ENCODE measurements at places on chromosomes 1 and 21.

- no peak for DNase-seq
Measured at GRCh38 chr1:172980456-172980855, 70.3 kb downstream of the TNFSF18 start.

DNA sequence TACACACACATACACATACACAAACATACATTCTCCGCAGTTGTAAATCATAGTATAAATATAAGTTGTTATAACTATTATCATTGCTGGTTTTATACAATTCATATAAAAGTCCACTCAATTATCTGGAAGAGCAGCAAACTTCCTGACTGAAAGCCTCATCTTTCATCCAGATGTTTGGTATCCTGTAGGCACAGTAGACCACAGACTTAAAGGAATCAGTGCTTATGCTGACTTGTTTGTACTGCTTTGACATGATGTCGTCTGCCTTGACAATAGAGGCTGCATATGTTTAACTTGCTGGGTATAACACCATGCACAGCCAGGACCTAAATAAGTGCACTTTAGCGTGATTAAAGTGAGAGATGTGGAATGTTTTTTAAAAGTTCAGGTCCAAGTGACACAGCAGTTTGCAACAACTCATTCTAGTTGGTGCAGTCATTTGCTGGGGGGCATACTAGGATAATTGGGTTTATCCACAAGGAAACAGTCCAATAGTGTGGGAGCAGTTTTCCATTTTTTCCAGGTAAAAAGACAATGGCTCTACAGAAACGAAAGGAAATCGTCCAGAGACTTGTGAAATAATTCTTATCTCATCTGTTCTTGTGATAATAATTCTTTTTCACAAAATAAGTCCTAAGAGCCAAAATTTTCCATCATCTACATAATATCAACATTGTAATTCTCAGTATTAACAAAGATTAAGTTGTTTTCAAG, 110.3 kb upstream of the TSPAN2 start:
- no peak for DNase-seq

GRCh38 chr1:241600496-241600901, 39.7 kb downstream of the CHML start:
- no peak for DNase-seq

- peak; percentile 93 for DNase-seq
Measured at GRCh38 chr1:201917362-201918033, 28.8 kb downstream of the SHISA4 start.

DNA sequence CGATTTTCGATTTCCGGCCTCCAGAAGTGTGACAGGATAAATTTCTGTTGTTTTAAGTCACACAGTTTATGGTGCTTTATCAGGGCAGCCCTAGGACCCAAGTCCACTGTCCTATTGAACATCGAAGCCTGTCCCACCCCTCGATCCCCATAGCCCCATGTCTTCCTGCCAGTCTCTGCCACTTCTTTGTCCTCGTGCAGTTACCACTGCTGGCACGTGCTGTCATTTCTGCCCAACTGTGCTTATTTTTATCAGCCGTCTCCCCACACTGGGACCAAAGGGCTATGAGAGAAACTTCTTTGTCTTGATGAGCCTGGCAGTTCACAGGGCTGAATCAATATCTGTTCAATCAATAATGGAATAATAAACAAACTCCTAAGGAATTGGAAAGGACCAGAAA, 146.7 kb downstream of the PSMG1 start:
- DNase-seq = no peak

GRCh38 chr1:65059930-65060538, 88.0 kb upstream of the AK4 start:
- DNase-seq = peak; percentile 40

DNA sequence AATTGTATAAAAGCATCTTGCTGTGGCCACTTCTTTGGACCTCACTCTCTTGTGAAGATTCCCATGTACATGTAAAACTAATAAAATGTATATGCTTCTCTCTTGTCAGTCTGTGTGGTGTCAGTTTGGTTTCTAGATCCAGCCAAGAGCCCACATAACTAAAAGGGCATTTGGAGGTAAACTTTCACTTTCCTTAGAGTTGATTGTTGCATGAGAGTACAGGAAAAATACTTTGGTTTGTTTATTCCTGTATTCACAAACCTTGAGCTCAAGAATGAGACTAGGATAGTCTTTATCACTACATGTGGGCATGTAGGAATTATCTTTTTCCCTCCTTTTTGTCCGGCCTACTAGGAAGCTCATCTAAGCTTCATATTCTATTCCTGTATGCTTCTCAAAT, 50.9 kb downstream of the KCTD3 start:
- no peak for DNase-seq

DNA sequence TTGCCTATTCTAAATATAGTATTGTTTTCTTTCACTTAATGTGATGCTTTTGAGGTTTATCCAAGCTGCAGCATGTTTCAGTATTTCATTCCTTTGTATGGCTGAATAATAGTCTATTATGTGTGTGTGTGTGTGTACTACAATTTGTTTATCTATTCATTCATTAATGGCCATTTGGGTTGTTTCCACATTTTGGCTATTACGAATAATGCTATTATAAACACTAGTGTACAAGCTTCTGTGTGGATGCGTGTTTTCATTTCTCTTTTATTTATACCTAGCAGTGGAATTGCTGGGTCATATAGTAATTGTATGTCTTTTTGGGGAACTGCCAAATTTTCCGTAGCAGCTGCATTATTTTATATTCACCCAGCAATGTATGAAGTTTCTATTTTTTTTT, 15.0 kb upstream of the THEM5 start:
- DNase-seq = no peak

GRCh38 chr1:42924851-42925760, 33.6 kb downstream of the SLC2A1 start:
- no peak for DNase-seq

DNA sequence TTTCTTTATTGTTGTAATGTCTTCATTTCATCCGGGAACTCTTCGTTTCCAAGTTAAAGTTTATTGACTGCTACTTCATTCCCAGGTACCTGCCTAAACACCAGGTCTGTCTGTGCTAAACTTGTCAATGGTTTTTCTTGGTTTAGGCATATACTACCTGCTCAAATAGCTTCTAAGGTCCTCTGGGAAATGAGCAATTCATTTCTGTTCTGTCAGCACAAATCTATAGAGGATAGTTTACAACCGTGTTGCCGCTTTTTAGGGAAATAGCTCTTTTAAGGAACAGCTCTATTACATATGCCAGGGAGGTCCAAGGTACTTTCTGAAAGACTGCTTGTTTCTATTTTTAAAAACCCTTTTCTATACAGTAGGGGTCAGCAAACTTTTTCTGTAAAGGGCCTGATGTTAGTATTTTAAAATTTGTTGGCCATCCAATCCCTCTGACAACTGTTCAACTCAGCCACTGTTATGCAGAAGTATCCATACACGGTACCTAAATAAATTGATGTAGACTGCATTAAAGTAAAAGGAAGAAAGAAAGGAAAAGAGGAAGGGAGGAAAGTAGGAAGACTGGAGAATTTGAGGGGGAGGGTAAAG, 222.7 kb upstream of the PTBP2 start:
- DNase-seq = no peak

DNA sequence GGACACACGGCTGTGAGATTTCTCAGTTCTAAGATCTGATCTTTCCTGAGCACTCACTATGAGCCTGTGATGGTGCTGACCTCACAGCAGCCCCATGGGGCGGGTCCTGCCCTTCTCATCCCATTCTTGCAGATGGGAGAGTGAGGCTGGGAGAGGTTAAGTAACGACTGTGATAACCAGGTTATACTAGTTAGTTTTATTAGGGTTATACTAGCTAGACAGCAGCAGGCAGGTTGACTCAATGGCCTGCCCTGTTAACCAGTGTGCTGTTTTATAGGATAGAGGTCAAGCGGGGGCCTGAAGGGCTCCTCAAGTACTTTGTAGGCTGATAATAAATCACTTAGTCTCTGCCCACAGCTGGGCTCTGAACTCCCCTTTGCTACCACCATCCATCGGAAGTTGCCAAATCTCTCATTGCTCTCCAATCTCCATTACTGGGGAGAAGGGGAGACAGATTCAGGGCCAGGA, 4.8 kb downstream of the CNTN2 start:
- no peak for DNase-seq

GRCh38 chr1:15198684-15199083, 45.1 kb downstream of the TMEM51 start:
- DNase-seq = no peak

DNA sequence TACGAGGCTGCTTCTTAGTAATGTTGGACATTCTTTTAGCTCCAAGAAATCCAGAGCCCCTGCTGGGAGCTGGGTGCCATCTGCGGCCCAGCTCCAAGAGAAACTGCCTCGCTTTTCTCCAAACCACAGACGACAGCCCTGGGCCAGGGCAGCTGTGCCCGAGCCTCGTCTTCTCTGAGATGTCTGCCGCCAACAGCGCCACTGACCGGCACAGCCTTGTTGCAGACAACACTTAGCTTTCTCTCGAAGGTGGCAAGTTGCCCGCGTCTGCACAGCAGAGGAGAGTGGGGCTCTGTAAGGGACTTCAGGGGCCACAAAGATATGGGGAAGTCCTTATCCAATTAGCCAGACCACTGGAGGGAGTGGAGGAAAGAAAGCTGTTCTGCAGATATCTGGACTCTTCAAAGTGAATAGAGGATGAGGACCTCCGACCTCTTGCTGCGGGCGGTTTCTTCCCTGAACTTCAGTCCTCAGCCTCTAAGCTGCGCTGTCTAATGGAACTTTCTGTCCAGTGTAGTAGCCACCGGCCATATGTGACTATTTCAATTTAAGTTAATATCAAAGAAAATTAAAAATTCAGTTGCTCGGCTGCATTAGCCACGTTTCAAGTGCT, 63.9 kb upstream of the DISP3 start:
- DNase-seq = no peak

- no peak for DNase-seq
Measured at GRCh38 chr1:157993918-157994605, 617 bp downstream of the KIRREL1 start.

DNA sequence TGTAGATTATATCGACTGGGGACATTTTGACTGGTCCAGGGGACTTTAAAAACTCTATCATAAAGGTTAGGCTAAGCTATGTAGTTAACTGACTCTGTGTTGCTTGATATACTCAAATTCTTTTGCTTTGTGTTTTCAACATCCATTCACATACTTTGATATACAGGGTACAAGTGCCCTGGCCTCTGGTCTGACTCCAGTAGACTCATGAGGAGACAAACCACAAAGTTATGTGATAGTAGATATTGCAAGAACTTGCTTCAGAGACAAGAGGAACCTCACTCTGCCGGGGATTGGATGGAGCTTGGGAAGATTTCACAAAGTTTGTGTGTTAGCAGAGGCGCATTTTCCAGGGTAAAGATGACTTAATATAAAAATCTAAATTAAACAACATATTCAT, 1.3 kb downstream of the GORAB start:
- no peak for DNase-seq

DNA sequence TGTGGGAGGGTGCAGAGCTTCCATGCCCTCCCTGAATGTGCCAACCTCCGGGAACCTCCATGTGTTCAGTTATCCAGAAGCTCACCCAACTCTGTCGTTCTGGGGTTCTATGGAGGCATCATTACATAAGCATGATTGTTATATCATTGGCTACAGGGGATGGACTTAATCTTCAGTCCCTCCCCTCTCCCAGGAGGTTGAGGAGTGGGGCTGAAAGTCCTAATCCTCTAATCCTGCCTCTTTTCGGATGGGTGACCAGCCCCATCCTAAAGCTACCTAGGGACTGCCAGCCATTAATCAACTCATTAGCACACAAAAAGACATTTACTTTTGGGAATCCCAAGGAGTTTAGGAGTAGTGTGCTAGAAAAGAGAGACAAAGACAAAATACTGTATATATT, 32.0 kb upstream of the PSEN2 start:
- no peak for DNase-seq

DNA sequence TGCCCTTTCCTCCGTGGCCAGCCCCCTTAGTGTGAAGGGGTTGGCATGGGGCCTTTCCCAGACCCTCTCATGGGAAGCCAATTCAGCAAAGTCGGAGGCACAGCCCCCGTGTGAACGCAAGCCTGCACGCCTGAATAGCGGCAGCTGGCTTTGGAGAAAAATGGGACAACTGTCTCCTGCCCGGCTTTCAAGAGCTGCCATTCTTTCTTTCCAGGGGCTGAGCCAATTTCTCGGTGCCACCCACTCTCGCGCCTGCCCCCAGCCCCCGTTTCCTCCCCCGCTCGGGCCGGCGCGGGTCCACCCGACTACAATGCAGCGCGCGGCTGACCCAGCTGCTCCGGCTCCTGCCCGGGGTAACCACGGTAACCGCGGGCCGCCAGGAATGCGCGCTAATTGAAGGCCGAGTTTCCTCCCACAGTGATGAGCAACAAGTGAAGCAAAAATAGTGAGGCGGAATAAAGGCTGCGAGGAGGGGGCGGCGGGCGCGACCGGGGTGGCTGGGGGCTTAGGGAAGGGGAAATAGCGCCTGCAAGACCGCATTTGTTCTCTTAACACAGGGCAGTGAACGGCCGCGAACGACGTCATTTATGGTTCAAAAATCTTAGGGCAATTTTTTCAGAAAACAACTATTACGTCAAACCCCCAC, 27.8 kb downstream of the ILDR2 start:
- DNase-seq = peak; percentile 29

DNA sequence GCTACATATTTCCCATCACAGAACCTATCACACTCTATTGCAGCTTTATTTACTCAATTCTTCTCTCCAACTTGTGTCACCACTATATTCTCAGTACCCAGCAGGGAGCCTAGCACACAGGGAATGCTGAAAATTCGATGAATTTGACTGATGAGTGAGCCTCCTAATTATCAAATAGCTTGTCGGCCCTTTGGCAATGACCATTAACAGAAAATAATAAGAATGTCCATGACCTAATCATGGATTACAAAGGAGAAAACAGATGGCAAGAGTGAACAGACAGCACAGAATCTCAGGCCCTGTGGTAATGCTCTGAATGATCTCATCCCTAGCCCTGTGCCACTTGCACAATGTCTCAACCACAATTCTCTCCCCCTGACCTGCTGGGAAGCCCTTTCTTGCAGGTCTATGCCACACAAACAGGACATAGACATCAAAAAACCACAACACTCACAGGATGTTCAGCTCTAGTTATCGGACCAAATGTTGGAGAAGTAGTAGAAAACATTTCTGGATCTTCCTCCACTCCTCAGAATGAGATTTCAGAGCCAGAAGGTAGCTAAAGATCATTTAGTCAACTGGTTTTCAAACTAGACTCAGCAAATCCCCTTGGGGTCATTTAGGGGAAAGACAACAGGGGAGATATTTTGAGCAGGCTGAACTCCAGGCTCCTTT, 68.4 kb downstream of the LUZP1 start:
- DNase-seq = peak; percentile 72

GRCh38 chr1:56437959-56438358, 141.4 kb downstream of the PLPP3 start:
- no peak for DNase-seq

DNA sequence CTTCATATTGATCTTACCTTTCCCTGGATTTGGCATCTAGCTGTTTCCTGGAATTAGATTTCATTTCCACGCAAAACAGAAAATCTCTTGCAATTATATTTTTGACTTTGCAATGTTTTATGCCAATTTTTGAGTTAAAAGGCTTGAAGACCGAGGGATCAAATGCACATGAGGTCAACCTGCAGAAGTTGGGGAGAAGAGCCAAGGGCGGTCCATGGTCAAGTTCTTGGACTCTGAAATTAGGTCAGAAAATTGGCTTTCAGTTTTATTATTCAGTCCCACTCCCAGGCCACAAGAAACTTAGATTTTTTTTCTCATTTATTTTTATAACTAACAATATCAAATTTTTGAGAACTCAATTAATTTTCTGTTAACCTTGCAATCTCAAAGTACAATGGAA, 499.1 kb upstream of the USP24 start:
- DNase-seq = no peak

GRCh38 chr1:233509526-233509925, 104.4 kb upstream of the KCNK1 start:
- no peak for DNase-seq

GRCh38 chr1:60866917-60867531, 215.3 kb upstream of the NFIA start:
- peak; percentile 18 for DNase-seq

All from stromal cell of bone marrow (primary cell).